ENCODE measurements at places on chromosomes 7 and 10. TPM values are rescaled to one million over a fixed set of nuclear protein-coding genes. Genes with fewer than 3 reads are reported as not detected.

Gene JAZF1
- 5.5 TPM for total RNA-seq

Gene SPDYE18
- 0.89 TPM for total RNA-seq

DNA sequence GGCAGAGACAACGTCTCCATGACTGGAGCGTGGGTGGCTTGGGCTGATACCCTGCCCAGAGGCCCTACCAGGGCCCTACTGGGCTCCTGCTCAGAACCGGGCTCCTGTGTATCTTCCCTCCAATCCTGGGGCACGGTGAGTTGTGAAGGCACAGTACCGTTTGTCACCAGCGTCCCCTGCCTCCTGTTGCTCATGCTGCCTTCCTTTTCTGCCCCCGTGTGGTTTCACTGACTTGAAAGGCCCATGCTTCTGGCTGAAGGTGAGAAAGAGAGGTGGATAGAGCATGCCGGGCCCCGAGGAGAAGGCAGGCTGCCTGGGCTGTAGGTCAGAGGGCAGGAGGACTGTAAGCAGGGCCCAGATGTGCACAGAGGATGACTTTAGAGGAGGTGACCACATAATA, 9.1 kb upstream of the DMBT1 start:
- no peak for DNase-seq

- DNase-seq, result no peak
Observed at GRCh38 chr7:80098795-80099194, 35.8 kb upstream of the GNAI1 start.

GRCh38 chr10:21516242-21517131, 9.0 kb downstream of the SKIDA1 start:
- no peak for DNase-seq
